ENCODE measurements at places on chromosomes 7 and 10. TPM values are rescaled to one million over a fixed set of nuclear protein-coding genes. Genes with fewer than 3 reads are reported as not detected.

- DNase-seq, result no peak
These were observed 91.6 kb downstream of the WDR37 start for GRCh38 chr10:1147810-1148209.

GRCh38 chr7:115822801-115823200, 207.8 kb downstream of the TFEC start:
- DNase-seq, result no peak

DNA sequence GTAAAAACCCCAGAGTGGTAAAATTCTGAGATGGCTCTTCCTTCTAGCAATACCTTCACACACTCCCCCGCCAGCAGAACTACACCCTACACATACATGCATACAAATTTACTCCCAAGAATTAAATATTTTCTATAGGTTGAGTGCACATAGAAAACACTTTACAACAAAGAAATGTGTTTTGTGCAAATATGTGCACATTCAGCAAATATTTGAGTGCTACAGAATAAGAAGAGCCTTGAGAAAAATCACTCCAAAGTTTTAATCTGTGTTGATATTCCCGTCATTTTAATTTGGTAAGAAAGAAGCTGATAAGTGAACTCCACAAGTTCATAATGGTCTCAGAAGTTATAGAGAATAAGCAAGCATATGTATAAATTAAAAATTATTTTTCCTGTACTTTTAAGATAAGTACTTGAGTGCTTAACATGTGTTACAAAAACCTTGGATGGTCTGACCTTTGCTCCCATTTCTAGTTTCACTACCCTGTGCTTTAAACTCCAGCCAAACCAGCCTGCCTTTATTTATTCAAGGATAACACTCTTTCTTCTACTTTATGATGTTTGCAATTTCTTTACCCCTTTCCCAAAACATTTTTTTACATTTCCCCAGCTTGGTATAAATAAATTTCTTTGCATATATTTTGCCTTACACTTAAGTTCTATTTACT, 733.5 kb upstream of the LRRTM3 start:
- DNase-seq, result no peak

- no peak for DNase-seq
These were observed 92.9 kb downstream of the IPMK start for GRCh38 chr10:58174831-58175230.

DNA sequence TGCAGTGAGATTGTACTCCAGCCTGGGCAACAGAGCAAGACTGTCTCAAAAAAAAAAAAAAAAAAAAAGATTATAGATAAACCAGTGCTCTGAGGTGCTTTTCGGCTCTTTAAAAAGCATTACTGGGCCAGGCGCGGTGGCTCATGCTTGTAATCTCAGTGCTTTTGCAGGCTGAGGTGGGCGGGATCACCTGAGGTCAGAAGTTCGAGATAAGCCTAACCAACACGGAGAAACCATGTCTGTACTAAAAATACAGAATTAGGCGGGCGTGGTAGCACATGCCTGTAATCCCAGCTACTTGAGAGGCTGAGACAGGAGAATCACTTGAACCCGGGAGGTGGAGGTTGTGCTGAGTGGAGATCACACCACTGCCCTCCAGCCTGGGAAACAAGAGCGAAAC, 6.6 kb upstream of the HNRNPF start:
- no peak for DNase-seq

DNA sequence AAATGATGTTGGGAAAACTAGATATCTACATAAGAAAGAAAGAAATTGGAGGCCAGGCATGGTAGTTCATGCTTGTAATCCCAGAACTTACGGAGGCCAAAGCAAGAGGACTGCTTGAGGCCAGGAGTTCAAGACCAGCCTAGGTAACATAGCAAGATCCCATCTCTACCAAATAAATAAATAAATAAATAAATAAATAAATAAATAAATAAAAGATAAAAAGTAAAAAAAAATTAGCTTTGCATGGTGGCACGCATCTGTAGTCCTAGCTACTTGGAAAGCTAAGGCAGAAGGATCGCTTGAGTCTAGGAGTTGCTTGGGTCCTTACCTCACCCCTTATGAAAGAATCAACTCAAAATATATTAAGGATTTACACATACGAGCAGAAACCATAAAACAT, 193.5 kb upstream of the NOBOX start:
- DNase-seq, result no peak

- DNase-seq, result no peak
These were observed 26.7 kb downstream of the DMBT1 start for GRCh38 chr10:122587098-122587760.

C10orf88 gene
- total RNA-seq, result 10.0 TPM

ZNF92 gene
- 4.0 TPM for total RNA-seq

SAMD9L gene
- 0.64 TPM for total RNA-seq

LRIT1 gene
- total RNA-seq, result not detected

MAGI2 gene
- total RNA-seq, result 2.7 TPM

NXPH1 gene
- not detected for total RNA-seq

PRKCQ gene
- total RNA-seq, result 2.1 TPM

AGAP6 gene
- 3.5 TPM for total RNA-seq

LEP gene
- under 0.01 TPM for total RNA-seq

NOM1 gene
- 13.7 TPM for total RNA-seq

SRGN gene
- 0.26 TPM for total RNA-seq

INHBA gene
- 5.0 TPM for total RNA-seq
